Naive thymus-derived CD4-positive, alpha-beta T cell (primary cell): ENCODE measurements at places on chromosomes 5 and 9. TPM values are rescaled to one million over a fixed set of nuclear protein-coding genes. Genes with fewer than 3 reads are reported as not detected.

CAMK2A gene
- not detected in 2 replicates for total RNA-seq

AJM1 gene
- total RNA-seq: 1.8 TPM

LAMC3 gene
- 0.07 TPM in 1 of 2 replicates, not detected in the other for total RNA-seq

C5 gene
- total RNA-seq: 2.9 TPM

STKLD1 gene
- 1.4 TPM in 2 replicates for total RNA-seq

IL31RA gene
- total RNA-seq: not detected

KCNMB1 gene
- total RNA-seq: not detected

AK8 gene
- 0.20 TPM for total RNA-seq
